M059J (cell line): ENCODE measurements at places on chromosomes 16 and 17.

DNA sequence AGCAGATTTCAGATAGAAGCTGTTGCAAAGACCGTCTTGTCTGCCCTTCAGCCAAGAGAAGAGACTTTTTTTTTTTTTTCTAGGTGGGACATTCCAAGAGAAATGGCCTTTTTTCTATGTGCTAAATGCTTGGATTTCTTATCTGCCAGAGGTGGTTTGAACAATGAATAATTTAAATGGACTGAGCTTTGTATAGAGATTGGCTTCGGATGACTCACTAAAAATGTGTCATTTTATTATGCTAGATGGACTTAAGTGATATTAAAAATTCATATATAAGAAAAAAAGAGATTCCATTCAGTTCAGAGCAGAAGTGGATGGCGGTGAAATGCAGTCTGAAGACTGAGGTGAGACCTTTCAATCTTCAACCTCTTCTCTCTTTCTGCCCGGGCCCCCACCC, 58.4 kb downstream of the MEAK7 start:
- peak; percentile 37 for DNase-seq

- DNase-seq: no peak
Observed at GRCh38 chr16:17949141-17949981, 387.2 kb downstream of the NPIPA8 start.

GRCh38 chr17:78381601-78382232, 3.3 kb downstream of the PGS1 start:
- DNase-seq: peak; percentile 53

- no peak for DNase-seq
Observed at GRCh38 chr17:44914148-44914547, 1.2 kb downstream of the GFAP start.

DNA sequence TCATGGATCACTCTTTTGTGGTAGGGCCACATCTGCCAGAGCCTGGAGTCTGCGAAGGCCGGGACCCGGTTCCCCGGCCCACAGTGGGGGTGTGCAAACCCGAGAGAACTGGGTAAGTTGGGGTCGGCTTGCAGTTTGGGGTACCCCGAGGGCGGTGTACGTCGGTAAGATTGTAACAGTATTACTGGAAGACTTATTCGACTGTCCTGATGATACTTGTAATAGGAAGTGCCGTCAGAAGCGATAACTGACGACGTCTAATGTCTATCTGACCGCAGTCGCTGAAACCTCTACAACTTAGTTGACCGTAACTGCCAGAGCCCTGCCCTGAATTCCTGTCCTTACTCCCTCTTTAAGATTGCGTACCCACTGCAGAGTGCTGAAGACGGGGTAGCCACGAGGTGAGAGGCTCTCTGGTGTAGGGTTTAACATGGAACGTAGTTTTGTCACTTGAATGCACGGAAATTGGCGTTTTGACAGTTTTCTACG, 24.0 kb downstream of the TRPV2 start:
- no peak for DNase-seq

DNA sequence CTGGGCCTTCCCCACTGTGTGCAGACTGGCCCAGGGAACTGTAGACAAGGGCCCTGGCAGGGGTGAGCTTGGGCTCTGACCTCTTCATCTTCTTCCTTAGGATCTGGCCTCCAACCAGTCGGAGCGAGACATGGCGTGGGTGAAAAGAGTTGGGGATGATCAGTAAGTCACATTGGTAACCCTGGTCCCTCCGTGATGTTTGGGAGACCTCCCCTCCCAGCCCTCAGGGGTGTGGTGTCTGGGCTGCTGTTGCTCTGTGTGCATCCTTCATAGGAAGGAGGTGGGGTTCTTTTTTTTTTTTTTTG, 5.5 kb downstream of the TBKBP1 start:
- no peak for DNase-seq

GRCh38 chr17:49132699-49133364, at the start of gene B4GALNT2:
B4GALNT2 (plus strand) TSS chr17:49132769; CDS start chr17:49132793, 24 bp downstream.
- no peak for DNase-seq

GRCh38 chr17:3308603-3309002, 10.4 kb upstream of the OR3A1 start:
- no peak for DNase-seq

- no peak for DNase-seq
Observed at GRCh38 chr17:56675876-56676660, 82.6 kb downstream of the NOG start.
